ENCODE measurements at places on chromosomes 12 and 14.

DNA sequence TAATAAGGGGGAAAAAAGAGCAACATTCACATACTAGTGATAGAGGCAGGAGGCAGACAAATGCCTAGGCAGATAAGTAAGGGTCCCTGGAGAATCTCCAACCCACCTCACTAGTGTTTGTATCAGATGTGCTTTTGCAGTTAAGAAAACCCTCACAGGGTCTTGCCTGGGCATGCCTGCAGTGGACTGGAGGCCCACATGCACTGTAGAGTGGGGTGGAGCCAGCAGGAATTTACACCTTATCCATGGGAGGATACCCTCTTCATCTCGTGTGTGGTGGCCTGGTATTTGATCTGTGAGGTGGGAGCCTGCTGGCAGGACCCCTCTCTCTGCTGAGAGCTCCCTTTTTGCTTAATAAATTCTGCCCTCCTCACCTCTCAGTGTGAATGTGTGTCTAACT lies 238.0 kb upstream of the SLC16A7 start:
- DNase-seq, result no peak

- no peak for DNase-seq
These were observed 854.0 kb downstream of the DIO2 start for GRCh38 chr14:79357307-79357706.

- DNase-seq, result no peak
These were observed 6.6 kb downstream of the BEGAIN start for GRCh38 chr14:100580316-100581227.

- no peak for DNase-seq
These were observed 14.0 kb downstream of the BEGAIN start for GRCh38 chr14:100573002-100573756.

GRCh38 chr12:68080577-68080976 lies 79.0 kb downstream of the IFNG start:
- no peak for DNase-seq

DNA sequence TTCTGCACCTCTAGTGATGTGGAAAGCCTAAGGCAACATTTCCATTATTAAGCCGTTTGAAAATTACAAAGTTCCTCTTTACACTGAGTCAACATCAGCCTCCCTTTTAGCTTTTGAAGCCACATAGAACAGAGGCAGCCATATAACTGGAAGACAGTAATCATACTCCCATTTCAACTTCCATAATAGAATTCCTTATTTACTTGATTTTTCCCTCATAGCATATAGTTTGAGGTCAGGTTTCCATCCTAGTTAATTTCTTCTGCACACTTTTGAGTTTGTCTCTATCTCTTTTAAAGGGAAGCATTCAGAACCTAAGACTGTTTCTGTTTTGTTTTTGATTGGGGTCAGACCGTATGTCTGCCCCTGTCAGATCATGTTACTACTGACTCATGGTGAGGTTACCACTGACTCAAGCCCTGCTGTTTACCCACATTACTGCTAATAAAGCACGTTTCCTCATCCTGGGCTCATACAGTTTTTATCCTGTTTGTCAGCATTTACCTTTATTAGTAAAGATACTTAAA lies 161.0 kb downstream of the SLC38A4 start:
- DNase-seq, result no peak

GRCh38 chr14:34072921-34073320 lies 122.0 kb upstream of the EGLN3 start:
- DNase-seq, result no peak

- DNase-seq, result no peak
These were observed 17.1 kb downstream of the ZFC3H1 start for GRCh38 chr12:71646512-71646911.

DNA sequence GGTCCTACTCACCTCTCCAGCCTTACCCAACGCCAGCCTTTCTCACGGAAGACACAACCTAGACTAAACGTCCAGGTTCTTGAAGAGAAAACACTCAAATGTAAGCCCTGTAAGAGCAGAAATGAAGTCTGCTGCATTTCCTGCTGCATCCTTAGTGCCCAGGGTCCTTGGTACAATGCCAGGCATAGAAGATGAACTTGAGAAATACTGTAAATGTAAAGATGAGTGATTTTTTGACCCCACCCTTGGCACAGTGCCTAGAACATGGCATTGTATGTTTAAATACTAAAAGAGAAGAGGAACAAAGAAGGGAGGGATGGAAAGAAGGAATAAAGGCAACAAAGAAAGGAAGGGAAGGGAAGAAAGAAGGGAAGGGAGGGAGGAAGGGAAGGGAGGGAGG lies 514.6 kb downstream of the MED13L start:
- DNase-seq, result no peak

DNA sequence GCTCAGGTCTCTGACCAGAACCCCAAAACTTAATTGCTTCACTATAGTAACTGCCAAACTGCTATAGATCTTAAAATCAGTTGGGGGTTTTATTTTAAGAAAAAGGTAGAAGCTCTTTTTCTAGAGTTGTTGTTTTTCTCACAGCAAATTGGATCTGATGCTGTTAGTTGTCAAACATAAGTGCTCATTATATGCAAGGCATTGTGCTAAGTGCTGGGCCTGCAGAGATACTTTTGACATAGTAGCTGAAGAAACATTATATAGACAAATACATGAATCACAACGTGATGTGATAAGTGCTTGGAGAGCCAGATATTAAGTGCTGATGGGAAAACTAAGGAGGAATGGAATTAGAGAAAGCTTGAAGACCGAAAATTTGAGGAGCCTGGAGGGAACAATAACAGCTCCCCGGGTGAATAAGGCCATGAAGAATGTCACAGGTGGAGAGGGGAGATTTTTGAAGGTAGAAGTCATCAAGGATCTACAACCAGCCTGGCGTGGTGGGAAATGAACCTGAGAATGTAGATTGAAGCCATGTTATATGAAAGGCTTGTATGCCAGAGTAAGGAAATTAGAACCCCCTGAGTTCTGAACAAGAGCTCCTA lies 126.5 kb downstream of the DYRK2 start:
- DNase-seq, result no peak

- no peak for DNase-seq
These were observed 4.8 kb downstream of the MED6 start for GRCh38 chr14:70595443-70596185.
